Activated CD8-positive, alpha-beta memory T cell treated with anti-CD3 and anti-CD28 coated beads for 4 hours (primary cell): ENCODE measurements at places on chromosomes 4 and X.

DNA sequence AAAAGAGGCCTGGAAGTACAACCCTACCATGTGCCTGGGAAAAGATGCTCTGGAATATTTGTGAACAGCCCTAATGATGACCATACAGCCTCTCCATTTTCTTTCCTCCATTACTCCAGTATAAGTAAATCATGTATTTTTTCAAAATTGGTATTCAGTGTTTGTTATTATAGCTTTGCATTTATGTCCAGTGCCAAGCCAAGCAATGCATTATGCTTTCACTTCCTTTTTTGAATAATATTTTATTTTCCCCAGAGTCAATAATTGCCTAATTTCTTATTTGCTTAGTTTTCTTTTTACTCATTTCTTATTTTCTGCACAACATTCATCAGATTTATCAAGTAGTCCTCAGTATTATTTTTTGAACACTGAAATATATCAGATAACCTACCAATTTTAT is 49.3 kb upstream of the EOLA2 start:
- DNase-seq: no peak

GRCh38 chrX:114581528-114582263 is 2.2 kb upstream of the HTR2C start:
- no peak for DNase-seq

DNA sequence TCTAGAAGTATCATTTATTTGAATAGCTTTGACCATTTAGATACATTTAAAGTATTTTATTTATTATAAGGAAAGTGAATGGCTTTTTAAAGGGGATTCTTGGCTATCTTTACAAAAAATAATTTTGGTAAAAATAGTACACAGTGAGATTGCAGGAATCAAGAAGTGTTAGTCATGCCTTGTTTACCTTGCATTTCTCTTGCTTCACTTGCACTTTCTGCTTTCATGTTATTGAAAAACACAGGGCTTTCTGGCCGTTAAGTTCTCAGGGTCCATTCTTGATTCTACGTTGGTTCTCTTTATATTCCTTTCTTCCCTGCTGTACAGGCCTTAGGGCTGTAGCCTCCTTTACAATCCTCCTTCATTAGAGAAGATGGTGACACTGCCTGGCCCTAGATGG is 21.8 kb upstream of the SEC24D start:
- DNase-seq: no peak

- DNase-seq: no peak
These were observed 460.1 kb downstream of the NAF1 start for GRCh38 chr4:162706632-162707031.

DNA sequence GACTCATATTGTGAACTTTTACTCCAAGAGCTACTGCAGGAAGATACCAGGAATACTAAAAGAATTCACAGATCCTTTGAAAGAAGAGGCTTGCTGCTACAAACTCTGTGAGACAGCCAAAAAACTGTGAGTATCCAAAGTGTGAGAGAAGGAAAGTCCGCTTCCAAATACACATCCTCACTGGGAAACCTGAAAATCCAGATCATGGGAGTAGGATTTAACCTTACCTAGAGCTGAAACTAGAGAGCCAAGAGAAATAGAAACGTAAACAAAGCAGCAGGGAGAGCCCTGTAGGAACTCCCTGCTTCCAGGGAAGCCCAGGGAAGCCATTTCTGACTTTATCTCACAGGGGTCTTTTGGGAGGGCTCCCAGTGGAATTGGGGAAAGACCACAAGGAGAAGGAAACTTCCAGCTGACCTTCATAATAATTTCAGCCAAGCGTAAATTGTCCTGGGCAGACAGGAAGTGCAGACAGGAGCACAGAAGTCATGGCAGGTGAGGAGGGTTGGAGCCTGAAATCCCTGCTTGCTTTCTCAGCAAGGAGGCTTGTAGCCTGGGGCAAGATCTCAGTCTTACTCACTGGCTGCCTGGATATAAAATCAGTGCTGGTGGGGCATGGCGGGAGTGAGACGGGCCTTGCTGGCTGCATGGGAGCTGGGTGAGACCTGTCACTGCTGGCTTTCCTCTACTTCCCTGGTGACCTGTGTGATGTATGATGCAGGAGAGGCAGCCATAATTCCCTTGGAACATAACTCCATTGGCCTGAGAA is 26.2 kb upstream of the NFKB1 start:
- DNase-seq: no peak

DNA sequence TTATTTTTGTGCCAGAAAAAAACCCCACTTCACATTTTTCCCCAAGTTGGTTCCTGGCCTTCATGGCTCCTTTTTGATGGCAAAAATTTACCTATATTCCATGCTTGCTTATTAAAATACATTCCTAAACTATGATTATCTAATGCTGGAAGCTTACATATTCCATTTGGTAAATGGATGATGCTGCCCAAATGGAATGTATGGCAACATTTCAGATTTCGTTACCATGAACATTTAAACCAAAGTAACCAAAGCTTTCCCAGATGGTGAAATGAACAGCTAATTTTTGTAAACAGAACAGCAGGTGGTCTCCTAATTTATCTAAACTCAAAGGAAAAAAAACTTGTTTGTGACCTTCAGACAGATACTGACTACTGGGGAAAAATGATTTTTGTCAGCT is 110.8 kb upstream of the TEX13A start:
- DNase-seq: no peak

GRCh38 chr4:37393321-37393720 is 148.8 kb downstream of the NWD2 start:
- DNase-seq: no peak

DNA sequence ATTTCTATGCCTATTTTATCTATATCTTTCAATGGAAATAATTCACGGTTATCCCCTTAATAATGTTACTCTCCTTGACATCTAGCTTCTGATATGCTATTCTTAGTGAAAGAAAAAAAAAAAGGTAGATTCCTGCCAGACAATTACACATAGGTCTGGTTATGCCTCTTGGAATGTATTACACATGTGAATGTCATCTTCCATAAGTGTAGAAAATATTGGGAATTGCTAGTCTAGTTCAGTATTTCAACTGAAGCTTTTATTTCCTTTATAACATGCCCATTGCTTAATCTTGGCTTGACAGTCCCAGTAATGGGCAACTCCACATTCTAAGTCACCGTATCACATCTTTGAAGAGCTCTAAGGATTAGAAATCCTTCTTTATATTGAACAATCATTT is 25.4 kb upstream of the PPP1R2C start:
- DNase-seq: no peak

DNA sequence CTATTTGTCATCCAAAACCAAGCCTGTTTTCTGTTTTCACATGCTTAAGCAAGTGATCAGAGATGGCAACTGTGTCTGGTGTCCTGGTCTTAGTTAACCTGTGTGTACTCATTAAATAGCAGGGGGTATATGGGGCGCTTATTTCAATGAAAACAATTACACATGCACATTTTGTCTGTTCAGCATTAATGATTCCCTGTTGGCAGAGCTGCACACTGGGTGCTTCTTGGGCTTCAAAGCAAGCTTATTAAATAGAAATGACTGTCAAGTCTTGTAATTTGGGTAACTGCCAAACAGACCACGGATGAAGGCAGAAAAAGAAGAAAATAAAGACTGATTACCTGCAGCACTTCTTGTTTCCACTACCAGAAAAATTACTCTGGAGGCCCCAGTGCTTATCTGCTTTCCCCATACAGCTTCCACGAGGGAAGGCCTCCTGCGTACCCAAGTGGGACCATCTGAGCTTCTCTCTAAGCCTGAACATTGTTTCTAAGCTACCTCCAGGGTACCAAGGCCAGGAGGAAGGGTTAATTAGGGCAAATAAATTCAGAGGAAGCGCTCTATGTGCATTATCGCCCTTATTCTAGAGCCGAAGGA is 107.2 kb upstream of the TBL1X start:
- DNase-seq: no peak

GRCh38 chr4:37101686-37102085 is 142.9 kb upstream of the NWD2 start:
- no peak for DNase-seq

- no peak for DNase-seq
These were observed 565.7 kb downstream of the PPARGC1A start for GRCh38 chr4:23324021-23324690.

- no peak for DNase-seq
These were observed 11.6 kb downstream of the PDZD4 start for GRCh38 chrX:153818571-153819383.

DNA sequence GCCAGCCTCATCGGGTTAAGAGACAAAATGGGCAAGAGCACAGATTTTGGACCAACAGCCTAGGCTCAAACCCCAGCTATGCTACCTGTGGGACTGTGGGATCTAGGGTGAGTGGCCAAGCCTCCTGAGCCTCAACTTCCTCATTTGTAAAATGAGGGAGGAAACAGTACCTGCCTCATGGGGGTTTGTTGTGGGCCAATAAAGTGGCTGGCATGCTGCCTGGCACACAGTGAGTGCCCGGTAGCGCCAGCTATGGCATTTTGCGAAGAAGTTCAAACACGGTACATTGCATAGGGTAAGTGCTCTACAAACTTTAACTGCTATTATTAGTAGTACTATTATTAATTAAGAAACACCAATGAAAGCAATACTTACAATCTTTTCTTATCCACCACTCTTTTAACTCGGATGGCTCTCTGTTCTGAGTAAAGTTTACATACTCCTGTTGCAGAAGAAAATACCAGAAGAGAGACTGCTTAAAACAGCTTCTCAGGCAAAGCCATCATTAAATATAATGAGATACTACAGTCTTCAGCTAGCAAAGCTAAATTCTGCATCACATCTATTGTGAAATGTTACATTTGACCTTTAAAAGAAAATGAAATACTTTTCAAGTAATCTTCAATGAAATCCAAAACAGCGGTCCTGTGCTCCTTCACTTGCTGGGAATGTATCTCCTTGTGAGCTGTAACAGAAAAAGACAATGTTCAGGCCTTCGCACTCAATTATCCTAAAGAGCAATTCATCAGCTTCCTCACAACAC is 70.1 kb downstream of the NSG1 start:
- DNase-seq: no peak

GRCh38 chr4:141802333-141802732 is 165.9 kb downstream of the IL15 start:
- no peak for DNase-seq

DNA sequence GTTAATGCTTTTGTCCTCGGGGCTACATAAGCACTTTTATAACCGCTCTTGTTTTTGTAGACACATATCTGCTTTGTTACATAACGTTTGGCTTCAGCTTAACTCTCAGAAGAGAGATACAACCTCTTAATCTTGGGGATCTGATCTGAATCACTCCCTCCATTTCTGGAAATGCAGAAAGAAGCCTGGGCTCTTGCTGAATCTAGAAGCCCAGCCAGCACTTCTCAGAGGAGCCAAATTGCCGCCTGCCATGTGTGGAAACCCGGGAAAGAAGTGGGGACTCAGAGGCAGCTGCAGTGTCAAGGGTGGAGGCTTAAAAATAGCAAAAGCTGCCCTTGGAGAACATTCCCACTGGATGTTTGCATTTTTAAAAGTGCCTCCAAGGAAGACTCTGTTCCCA is 69.3 kb upstream of the LDB2 start:
- no peak for DNase-seq

DNA sequence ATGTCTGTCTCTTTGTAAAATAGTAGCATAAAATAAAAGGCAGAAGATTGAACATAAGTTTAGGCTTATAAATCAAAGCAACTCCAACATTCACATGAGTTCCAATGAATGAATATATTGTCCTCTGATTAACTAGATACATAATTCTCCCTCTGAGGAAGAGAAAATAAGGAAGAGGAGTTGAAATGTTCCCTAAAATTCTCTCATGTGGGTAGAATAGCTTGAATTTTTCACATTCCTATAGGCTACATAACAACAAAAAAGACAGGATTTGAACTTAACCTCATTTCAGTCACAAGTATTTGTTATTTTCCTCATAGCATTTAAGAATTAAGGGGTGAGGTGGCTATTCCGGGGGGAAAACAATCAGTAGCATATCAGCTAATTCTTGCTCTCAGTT is 462.4 kb upstream of the NDST4 start:
- DNase-seq: no peak

- DNase-seq: no peak
These were observed 2.2 kb downstream of the IDUA start for GRCh38 chr4:988726-989721.

DNA sequence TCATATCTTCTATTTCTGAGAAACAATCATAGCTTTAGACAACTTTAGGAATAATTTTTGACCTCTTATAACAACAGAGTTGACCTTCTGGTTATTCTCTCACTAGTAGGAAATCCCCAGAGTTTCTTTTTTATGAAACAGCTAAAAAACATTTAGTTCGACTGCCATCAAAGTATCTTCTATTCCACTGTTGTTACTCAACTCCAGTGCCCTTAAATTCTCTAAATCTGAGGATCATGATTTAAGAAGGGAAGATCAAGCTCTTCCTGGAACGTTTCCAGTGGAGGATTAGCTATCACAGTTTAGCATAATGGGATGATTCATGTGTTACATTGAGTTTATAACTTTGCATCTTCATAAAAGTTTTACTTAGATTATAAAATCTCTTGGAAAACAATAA is 134.9 kb upstream of the VEGFC start:
- DNase-seq: no peak

DNA sequence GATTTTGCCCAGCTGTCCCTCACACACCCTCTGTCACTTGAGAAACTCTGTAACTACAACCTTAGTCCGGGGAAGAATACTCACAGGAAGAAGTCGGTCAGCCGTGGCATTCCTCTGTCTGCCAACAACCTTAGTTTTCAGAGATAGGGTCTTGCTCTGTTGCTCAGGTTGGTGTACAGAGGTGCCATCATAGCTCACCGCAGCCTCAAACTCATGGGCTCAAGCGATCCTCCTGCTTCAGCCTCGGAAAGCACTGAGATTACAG is 12.2 kb upstream of the SPCS3 start:
- no peak for DNase-seq

DNA sequence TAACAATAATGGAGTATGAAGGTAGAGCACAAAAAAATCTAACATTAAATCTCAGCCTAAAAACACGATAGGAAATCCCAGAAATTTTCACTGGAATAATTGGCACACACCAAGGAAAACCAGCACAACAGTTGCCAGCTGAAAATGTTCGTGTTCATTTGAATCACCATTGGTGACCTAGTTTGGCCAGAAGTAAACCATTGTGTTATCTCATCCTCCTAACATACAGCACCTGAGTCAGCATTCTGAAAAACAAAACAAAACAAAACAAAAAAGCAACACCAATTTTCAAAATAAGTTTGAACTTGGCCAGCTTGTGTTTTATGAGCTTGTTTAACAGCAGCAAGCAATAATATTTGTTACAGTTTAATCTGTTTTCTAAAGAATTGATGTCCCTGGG is 41.1 kb downstream of the UCHL1 start:
- no peak for DNase-seq

DNA sequence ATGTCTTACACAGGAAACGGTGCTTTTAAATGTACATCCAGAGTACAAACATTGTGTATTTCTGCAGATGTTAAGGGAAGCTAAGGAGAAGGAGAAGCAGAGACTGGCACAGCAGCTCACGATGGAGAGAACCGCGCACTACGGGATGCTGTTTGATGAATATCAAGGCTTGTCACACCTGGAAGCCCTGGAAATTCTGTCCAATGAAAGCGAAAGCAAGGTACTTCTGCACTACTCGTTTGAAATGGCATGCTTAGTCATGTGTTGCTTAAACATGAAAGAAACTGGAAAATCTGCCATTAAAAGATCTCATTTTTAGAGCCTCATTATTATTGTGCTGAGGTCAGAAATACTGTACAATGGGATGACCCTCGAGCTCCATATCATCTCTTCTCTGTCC is 47.2 kb downstream of the FAM114A1 start:
- no peak for DNase-seq

GRCh38 chr4:153901220-153901619 is 112.3 kb upstream of the SFRP2 start:
- DNase-seq: no peak
